Fibroblast of the conjunctiva (primary cell): ENCODE measurements at places on chromosomes 11 and 22.

DNA sequence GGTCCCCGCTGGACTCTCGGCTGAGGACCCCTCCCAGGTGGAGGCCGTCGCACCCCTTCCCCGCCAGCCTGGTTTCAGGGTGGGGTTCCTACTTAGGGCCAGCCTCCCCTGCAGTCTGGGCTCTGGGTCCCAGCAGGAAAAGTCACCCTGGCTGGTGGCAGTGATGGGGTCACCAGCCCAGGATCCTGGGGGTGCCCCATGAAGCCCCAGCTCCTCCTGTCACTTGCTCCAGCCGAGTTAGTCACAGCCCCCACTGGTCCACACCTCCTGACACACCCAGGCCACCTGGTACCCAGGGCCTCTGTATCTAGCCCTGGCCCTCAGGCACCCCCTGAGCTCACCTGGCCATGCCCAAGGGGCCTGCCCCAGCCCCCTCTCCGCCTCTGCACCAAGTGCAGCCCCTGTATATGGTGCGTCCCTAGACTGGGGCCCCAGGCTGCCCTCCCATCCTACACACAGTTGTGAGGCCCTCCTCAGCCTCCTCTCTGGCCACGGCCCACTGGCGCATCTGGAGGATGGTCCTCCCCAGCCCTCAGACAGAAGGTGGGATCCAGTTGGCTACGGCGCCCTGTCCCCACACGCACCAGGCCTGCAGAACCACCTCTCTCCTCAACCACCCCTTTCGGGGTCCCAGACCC is 6.7 kb downstream of the PLXNB2 start:
- DNase-seq, result no peak

- DNase-seq, result no peak
Observed at GRCh38 chr22:23494930-23495266, 85.2 kb downstream of the IGLL1 start.

GRCh38 chr11:116194156-116194904 is 578.5 kb downstream of the BUD13 start:
- DNase-seq, result no peak

DNA sequence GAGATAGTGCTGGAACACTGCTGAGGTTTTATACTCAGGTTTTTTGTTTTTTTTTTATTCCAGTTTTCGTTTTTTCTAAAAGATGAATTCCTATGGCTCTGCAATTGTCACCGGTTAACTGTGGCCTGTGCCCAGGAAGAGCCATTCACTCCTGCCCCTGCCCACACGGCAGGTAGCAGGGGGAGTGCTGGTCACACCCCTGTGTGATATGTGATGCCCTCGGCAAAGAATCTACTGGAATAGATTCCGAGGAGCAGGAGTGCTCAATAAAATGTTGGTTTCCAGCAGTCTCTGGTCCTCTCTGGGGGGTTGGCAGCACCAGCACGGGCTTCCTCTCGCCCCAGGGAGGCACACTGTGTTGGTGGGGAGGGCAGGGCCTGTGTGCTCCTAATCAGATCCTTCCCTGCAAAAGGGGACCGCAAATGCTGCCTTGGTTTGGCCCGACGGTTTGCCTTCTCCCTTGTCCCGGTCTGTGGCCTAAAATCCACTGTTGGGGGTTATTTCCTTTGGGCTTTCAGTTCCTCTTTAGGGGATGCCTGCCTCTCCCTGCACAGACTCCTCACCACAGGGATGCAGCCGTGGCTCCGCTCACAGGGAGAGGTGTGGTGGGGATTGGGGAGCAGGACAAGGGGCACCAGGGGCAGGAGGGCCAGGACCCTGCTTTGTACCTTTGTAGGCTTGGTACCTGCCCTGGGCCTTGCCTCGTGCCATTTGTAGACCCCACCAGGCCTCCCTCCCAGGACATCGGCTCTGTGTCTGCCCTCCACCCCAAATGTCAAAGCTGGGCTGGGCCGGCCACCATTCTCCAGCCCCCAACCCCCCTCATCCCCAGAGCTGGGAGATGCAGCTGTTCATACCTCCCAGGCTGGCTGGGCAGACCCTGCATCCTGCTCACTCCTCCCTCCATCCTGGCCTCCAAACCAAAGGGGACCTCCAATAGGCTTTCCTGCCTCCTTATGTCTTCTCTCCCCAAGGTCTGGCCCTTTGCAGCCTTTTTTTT is 13.5 kb downstream of the MCAT start:
- DNase-seq, result no peak

GRCh38 chr11:1896923-1897322 is 5.2 kb upstream of the PRR33 start:
- no peak for DNase-seq

DNA sequence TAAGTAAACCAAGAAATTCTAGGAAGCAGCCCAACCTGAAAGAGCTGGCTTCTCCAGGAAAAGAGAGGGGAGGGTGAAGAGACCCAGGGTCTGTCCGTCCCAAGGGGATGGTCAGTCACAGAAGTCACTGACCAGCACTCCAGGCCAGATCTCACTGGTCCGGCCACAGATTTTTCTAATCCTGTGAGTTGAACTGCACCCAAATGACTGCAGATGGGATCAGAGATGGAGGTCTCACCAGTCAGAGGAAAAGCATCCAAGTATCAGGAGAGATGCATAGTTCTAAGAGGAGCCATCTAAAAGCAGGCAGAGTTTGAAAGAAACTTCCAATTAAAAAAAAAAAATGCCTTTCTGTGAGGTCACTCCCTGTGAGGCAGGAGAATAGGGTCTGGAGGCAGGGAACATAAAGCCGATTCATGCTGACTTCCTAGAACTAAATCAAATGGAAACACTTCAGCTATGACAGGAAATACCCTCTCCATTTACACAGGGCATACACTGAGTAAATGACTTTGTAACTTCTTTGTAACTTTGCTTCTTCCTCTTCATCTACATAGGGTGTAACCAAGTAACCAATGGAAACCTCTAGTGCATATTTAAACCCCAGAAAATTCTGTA is 144.5 kb downstream of the CCDC34 start:
- peak; percentile 47 for DNase-seq

DNA sequence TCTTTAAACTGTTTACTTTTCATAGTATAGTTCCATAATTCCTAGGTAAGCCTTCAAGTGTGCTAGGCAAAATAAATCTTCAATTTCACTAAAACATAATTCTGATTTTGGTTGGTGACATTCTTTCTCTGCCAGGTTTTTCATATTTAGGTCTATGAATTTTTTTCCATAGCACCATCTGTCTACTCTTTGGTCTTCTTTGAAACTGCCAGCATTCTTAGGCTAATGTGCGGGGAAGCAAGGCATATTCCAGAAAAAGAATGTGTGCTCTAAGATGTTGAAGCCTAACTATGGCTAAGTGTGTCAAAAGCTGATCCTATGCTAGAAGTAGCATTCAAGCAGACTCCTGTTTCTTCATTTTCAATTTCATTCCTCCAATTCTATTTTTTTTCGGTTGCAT is 213.9 kb upstream of the C11orf87 start:
- DNase-seq, result no peak

- DNase-seq, result no peak
Observed at GRCh38 chr22:37258005-37258752, 14.1 kb upstream of the RAC2 start.

GRCh38 chr22:25027959-25028840 is 75.7 kb downstream of the KIAA1671 start:
- no peak for DNase-seq

DNA sequence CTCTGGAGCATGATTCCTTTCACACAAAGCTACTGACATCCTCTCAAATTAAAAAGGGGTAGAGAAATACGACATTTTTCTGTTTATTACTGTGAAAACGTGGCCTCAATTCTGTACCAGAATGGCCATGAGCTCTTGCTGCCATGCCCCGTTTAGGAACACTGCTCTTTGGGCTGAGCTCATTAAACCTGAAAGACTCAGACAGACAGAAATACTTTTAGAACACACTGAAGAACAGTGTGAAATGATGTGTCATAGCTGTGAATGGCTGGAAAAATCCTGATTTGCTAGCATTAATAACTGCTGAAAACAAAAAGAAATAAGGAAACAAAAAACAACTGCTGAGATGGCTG is 32.2 kb upstream of the TMEM135 start:
- DNase-seq, result no peak

GRCh38 chr22:21755851-21756284 is 20.3 kb upstream of the YPEL1 start:
- DNase-seq, result no peak

DNA sequence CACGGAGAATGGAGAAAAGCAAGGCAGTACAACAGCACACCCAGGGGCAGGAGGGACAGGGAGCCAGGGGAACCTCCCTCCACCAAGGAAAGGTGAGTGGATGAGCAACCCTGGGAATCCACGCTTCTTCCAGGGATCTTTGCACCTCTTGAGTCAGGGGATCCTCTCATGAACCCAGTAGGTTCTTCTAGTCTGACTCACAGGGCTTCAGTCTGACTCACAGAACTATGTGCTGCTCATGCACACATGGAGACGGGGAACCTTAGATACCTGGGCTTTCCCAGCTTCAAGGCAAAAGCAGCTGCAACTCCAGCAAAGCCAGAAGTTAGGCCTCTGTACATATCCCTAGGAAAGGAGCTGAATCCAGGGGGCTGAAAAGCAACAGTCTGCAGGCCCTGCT is 1021.4 kb upstream of the TENM4 start:
- no peak for DNase-seq

GRCh38 chr11:121326230-121326629 is 33.7 kb downstream of the SC5D start:
- no peak for DNase-seq

DNA sequence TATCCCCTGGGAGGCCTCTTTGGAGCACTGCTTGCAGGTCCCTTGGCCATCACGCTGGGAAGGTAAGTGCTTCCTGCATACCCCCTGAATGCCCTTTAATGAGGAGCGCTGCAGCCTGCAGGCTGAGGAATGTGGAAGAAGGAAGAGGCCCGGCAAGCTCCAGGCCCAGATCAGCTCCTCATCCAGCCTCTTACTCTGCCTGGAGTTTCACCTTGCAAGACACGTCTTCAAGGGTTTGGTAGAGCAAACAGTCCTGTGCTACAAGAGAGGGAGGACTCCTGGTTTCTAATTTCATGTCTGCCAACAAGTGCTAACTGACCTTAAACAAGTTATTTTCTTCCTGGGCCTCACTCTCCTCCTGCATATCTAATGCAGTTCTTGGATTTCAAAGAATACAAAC is 10.9 kb downstream of the SLC2A11 start:
- DNase-seq, result no peak

GRCh38 chr22:45930324-45930723 is 46.6 kb downstream of the WNT7B start:
- no peak for DNase-seq

DNA sequence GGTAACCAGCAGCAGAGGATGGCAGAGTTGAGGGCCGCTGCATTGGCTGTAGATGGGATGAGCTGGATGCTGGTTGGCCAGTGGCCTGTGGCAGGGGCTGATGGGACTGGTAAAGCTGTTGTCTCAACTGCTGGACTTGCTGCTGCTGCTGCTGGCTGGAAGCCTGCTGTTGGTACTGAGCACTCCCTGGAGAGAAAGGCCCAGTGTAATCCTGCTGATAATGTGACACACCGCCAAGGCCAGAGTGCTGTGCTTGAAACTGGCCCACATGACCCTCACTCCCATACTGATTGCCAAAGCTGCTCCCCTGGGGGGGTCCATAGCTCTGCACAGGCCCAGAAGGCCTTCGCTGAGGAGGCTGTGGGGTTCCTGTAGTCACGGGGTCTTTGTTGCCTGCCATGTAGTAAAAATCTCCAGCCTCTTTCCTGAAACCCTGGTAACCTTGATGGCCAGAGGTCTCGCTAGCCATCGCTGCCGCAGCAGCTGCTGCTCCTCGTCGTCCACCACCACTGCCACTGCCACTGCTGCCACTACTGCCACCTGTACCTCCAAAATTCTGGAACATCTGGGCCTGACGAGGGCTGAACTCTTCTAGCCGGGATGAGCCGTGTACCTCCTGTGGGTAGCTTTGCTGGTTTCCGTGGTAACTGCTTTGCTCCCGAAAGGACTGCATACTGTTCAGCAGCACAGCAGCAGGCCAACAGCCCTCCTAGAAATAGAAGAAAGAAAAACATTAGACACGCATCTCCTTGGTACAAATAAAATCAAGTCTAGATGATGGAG is 55.6 kb downstream of the TCF20 start:
- no peak for DNase-seq

- no peak for DNase-seq
Observed at GRCh38 chr11:15048616-15049015, 24.8 kb upstream of the CALCB start.

- no peak for DNase-seq
Observed at GRCh38 chr11:46902694-46903093, 15.7 kb downstream of the LRP4 start.

DNA sequence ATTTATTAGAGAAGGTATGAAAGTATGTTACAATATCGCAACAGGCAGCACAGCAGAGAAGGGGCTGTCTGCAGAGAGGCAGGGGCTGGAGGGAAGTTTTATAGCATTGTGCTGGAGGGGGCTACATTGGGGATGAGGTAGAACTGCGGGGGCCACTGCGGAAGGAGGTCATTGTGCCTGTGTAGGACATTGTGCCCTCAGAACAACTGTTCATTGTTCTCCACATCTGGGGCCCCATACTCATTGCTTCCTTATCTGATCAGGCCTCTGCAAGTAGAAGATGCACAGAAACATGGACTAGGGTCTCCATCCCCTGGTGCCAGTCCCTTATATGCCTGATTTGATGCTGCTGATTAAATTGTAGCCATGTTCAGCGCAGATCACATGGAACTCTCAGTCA is 12.1 kb downstream of the NADSYN1 start:
- no peak for DNase-seq
